ENCODE measurements at places on chromosomes 13 and 19. TPM values are rescaled to one million over a fixed set of nuclear protein-coding genes. Genes with fewer than 3 reads are reported as not detected.

- H3K27ac ChIP-seq = no peak overlapping the region
- H3K36me3 ChIP-seq = no peaks in the 10 kb centered on the region
- no peaks in the 10 kb centered on the region for H3K27me3 ChIP-seq
- H3K4me3 ChIP-seq = no peak overlapping the region
- peaks cover 4% of the 10 kb centered on the region for H3K4me1 ChIP-seq
These were observed 28.9 kb downstream of the ARL11 start for GRCh38 chr13:49657241-49657641.

DNA sequence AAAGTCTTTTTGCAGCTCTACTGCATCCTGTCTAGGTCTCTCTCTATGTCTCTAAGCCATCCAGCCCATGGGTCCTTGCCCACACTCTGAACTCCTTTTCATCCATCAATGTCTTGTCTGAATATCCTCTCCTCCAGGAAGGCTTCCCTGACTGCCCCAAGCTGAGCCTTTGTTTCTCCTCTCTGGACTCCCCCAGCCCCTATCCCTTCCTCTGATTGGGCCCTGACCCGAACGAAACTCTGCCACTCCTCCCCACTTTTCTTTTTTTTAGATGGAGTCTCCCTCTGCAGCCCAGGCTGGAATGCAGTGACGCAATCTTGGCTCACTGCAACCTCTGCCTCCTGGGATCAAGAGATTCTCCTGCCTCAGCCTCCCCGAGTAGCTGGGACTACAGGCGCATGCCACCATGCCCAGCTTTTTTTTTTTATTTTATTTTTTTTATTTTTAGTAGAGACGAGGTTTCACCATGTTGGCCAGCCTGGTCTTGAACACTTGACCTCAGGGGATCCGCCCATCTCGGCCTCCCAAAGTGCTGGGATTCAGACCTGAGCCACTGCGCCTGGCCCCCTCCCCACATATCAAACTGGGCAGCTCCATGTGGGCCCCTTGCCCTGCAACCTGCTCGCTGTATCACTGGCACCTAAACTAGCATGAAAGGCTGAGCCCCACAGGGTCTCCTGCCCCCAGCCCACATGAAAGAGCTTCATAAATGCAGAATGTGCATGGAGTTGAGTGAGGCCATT lies 870 bp upstream of the UNC13A start:
- H3K27ac ChIP-seq = no peak overlapping the region
- no peak for DNase-seq
- H3K4me3 ChIP-seq = no peak overlapping the region
- peaks cover 20% of the 10 kb centered on the region for H3K4me1 ChIP-seq
- peaks cover 35% of the 10 kb centered on the region for H3K27me3 ChIP-seq

DNA sequence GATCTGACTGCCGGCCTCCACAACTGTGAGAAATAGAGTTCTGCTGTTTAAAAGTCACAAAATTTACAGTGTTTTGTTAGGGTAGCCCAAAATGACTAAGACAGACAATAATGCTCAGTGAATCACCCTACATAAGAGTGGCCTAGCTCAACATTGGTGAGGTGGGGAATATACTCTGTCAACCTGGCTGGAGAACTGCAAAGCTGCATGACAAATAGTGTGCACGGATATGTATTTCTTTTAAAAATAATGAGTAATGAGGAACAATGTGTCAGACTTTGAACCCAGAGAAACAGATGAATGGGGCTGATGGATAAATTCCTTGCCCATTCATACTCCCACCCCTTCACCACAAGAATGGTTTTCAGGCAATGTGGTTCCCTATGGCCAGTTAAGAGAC lies 372.4 kb downstream of the SUCLA2 start:
- no peaks in the 10 kb centered on the region for H3K4me1 ChIP-seq
- DNase-seq = no peak
- no peak overlapping the region for H3K27ac ChIP-seq

DNA sequence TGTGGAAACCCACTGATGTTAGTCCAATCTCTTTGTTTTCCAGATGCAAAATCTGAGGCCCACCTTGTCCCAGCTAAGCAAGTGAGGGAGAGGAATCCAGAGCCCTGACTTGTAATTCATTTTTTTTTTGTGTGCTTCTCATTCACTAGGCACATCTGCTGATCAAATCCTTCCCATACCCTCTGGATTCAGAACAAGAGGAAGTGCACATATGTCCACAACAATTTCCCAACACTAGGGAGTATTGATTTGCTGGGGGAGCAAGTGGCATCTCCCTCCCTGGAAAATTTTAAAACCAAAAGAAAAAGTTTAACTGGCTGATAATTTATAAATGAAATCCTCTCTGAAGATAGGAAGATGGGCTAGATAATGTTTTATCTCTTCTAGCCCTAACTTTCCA lies 94.6 kb upstream of the RFC3 start:
- DNase-seq = no peak
- H3K27me3 ChIP-seq = no peaks in the 10 kb centered on the region
- no peaks in the 10 kb centered on the region for H3K36me3 ChIP-seq
- H3K4me1 ChIP-seq = no peaks in the 10 kb centered on the region
- H3K4me3 ChIP-seq = no peak overlapping the region
- H3K27ac ChIP-seq = no peak overlapping the region

DNA sequence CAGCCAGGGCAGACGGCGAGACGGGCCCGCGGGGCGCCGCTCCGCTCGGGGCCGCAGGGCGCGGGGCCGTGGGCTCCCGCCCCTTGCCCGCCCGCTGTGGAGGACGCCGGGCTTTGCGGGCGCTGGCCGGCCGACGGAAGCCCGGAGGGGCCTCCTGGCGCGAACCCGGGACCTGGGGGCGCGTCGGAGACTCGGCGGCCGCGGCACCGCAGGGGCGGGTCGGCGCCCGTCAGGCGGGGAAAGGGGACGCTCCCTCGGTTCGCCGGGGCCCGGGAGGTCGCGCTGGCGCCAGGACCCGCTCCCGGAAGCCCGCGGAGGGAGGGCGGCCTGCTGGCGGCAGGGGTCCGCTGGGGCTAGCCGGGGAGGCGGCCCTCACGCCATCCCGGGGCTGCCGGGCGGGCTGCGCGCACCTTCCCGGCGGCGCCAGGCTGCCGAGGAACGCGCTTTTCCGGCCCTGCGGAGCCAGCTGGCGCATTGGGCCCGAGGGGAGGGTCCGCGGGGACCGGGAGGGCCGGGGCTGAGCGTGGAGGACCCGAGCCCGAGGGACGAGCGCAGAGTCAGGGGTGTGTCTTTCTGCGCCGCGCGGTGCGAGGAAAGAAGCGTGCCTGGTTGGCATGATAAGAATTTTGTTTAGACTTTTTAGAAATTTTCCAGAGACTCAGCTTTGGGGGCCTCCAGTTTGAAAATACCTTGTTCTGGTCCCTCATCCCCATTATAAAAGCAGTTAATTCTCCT lies 511 bp downstream of the GARRE1 start:
- peaks cover 13% of the 10 kb centered on the region for H3K4me1 ChIP-seq
- H3K36me3 ChIP-seq = no peaks in the 10 kb centered on the region
- peak; percentile 52 for DNase-seq
- H3K27ac ChIP-seq = peak overlapping the region; percentile 43
- peak overlapping the region; percentile 51 for H3K4me3 ChIP-seq

DNA sequence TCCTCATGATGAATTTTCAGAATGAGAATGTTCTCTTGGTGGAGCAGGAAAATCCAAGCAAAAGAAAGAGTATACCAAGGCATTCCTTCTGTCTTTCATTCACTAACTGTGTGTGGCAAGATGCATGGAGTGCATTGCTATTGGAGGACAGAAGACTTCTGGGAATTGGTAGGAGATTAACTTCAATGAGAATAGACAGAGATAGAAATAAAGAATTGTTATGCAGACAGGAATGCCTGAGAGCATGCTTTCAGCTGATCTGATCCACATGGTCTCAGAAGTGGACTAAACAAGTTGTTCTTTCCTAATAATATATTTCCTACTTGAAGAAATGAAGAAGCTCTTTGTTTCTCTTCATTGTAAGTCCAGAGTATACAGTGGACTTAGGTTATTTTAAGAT lies 303.6 kb downstream of the MYO16 start:
- H3K27me3 ChIP-seq = no peaks in the 10 kb centered on the region
- no peaks in the 10 kb centered on the region for H3K4me1 ChIP-seq
- DNase-seq = no peak
- H3K4me3 ChIP-seq = no peak overlapping the region

GRCh38 chr19:45746866-45747265 lies 13.6 kb downstream of the MEIOSIN start:
- H3K4me1 ChIP-seq = no peaks in the 10 kb centered on the region
- H3K4me3 ChIP-seq = no peak overlapping the region
- H3K27me3 ChIP-seq = no peaks in the 10 kb centered on the region
- DNase-seq = no peak
- H3K36me3 ChIP-seq = no peaks in the 10 kb centered on the region

DNA sequence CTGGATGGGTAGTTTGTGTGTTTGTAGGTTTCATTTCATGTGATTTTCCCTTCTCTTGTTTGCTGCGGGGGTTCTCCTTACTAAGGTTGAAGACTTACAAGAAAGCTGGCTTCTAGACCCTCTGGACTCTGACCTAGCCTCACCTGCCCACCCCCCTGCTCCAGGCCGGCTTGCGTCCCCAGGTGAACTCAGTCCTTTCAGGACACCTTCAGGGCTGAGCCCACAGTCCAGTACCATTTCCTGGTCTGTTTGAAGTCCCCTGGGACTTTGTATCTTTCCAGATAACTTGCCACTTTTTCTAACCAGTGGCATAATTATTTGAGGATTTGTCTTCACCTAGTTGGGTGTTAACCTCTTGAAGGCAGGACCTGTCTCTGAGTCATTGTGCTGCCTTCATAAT lies 51.3 kb upstream of the MCF2L start:
- no peak overlapping the region for H3K27ac ChIP-seq
- no peak for DNase-seq
- no peak overlapping the region for H3K4me3 ChIP-seq
- H3K4me1 ChIP-seq = no peaks in the 10 kb centered on the region
- H3K27me3 ChIP-seq = no peaks in the 10 kb centered on the region
- no peaks in the 10 kb centered on the region for H3K36me3 ChIP-seq

GRCh38 chr19:39745643-39746042 lies 7.8 kb upstream of the CLC start:
- H3K27me3 ChIP-seq = peaks cover 10% of the 10 kb centered on the region
- H3K27ac ChIP-seq = no peak overlapping the region
- no peaks in the 10 kb centered on the region for H3K4me1 ChIP-seq
- H3K36me3 ChIP-seq = no peaks in the 10 kb centered on the region

DNA sequence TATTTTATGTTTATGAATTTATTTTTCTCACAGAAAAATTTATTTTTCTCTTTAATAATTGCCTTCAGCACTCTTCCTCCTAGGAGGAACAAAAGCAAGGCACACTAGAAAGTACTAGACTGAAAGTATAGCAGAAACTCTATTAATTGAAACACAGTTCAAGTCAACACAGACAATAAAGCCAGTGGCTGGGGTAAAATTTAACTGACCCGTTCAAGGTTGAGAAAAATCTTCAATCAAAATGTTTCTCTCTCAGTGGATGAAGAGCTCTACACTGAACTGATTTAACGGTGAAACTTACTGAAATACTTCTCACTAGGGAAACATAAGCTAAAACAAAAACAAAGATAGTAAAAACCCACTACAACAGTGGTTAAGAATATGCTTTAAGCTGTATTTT lies 230.1 kb upstream of the MIR17HG start:
- no peak overlapping the region for H3K4me3 ChIP-seq
- DNase-seq = no peak
- no peaks in the 10 kb centered on the region for H3K36me3 ChIP-seq
- H3K4me1 ChIP-seq = no peaks in the 10 kb centered on the region

- H3K27ac ChIP-seq = no peak overlapping the region
- no peaks in the 10 kb centered on the region for H3K27me3 ChIP-seq
- no peak for DNase-seq
- H3K4me3 ChIP-seq = no peak overlapping the region
- no peaks in the 10 kb centered on the region for H3K36me3 ChIP-seq
These were observed 91.2 kb downstream of the PCDH9 start for GRCh38 chr13:67138970-67139369.

GRCh38 chr19:1651568-1652291 lies 685 bp downstream of the TCF3 start:
- peak overlapping the region; percentile 73 for H3K4me3 ChIP-seq
- H3K4me1 ChIP-seq = peaks cover 45% of the 10 kb centered on the region

DNA sequence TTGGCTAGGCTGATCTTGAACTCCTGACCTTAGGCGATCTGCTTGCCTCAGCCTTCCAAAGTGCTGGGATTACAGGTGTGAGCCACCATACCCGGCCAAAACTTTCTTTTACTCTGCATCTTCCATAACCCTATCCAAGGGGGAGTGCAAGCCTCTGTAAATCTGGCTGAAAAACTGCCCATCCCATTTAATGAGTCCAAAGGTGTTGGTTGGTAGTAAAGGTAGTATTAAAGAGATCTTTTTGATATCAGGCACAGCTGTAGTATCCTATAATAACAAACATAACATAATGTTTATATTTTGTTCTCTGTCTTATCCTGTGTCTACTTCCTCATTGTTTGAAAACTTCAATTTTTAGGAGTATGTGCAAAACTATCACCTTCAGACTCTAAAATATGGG lies 559.8 kb upstream of the ATXN8OS start:
- no peaks in the 10 kb centered on the region for H3K27me3 ChIP-seq
- no peak overlapping the region for H3K27ac ChIP-seq
- no peaks in the 10 kb centered on the region for H3K4me1 ChIP-seq
- no peaks in the 10 kb centered on the region for H3K36me3 ChIP-seq

Gene SHISA2
- not detected for total RNA-seq

Gene SIGLEC11
- total RNA-seq = 0.40 TPM

Gene CCDC8
- not detected for total RNA-seq

Gene GGN
- total RNA-seq = not detected

Gene PTPRH
- 0.45 TPM for total RNA-seq

Gene KLHL1
- total RNA-seq = not detected

Gene WDR18
- total RNA-seq = 17.5 TPM

Data from natural killer cell (primary cell).